ENCODE measurements at places on chromosomes 3 and 15.

GRCh38 chr3:32154205-32154579 lies 47.8 kb downstream of the GPD1L start:
- no peak for DNase-seq

DNA sequence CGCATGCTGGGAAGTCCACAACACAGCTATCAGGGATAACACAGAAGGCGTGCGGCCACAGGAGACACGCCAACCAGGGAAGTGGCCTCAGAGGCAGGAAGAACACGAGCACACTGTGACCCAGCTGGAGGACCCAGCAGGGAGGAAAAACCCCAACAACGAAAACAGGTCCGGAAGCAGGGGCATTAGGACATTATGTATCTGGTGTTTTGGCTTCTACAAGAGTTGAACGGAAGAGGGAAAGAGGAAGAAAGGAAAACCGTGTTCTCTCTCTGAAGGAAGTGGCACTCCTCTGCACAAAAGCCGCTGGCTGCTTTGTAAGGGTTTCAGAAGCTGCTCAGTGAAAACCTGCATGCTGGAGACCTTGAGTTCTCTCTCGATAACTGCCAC lies 61.8 kb downstream of the HACD2 start:
- peak; percentile 69 for DNase-seq

DNA sequence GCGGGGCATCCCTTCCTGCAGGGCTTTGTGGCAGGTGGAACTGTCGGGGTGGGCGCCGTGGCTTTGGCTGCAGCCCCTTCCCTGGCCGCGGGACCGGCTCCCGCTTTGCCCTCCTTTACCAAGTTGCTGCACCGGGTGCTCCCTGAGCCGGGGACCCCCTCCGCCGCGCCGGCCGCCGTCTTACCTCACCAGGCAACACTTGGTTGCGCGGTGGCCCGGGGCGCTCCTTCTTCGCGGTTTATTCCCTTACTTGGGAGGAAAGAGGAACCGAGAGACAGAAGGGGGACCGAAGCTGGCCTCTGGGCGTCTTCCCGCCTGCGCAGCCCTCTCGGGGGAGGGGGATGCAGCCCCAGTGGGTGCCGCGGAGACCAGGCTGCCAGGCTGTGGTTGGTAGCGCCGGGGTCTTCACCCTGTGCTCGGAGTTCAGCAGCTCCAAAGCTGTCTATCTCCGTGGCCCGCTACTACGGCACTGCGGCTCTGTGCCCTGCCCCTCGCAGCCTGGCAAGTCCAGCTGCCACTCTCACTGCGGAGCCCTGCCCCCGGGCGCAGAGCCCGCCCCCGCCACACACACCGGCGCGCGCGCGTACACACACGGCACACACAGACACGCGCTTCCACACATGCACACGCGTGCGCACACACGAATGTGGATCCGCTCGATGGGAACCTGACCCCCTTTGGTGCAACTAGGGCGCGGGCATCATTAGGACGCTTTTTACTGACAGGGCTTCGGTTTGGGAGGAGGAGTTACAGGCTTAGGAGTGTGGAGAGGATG lies at the start of gene DGKG:
TSS of gene DGKG (minus strand) at position 473 of the 775 bp plus-strand sequence. CDS start 41,775 bp downstream, outside the sequence.
- DNase-seq, result peak; percentile 6

DNA sequence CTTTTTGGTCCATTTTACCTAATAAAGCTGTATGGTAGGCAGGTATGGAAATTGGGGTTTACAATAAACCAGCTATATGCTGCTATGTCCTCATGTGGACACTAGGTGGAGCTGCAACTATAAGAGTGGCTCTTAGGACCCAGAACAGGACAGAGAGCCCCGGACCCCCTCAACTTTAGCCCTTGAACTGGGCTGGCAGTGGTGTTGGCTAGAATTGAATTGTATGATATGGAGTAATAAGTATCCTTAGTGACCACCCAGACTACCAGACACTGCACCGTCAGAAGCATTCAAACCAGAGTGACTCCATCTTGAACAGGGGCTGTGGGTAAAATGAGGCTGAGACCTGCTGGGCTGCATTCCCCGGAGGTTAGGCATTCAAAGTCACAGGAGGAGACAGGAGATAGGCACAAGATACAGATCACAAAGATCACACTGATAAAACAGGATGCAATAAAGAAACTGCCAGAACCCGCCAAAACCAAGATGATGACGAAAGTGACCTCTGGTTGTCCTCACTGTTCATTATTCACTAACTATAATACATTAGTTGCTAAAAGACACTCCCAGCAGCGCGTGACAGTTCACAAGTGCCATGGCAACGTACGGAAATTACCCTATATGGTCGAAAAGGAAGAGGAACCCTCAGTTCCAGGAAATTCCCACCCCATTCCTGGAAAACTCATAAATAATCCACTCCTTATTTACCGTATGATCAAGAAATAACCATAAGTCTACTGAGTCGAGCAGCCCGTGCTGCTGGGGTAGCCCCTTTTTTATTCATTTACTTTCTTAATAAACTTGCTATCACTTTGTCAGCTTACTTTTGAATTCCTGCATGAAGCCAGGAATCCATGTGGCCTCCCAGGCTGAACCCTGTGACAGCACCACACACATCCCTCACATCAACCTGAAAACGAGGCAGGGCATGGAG lies 68.7 kb upstream of the BLM start:
- DNase-seq, result peak; percentile 97

- no peak for DNase-seq
These were observed 178.8 kb downstream of the ARRDC4 start for GRCh38 chr15:98139337-98139736.

DNA sequence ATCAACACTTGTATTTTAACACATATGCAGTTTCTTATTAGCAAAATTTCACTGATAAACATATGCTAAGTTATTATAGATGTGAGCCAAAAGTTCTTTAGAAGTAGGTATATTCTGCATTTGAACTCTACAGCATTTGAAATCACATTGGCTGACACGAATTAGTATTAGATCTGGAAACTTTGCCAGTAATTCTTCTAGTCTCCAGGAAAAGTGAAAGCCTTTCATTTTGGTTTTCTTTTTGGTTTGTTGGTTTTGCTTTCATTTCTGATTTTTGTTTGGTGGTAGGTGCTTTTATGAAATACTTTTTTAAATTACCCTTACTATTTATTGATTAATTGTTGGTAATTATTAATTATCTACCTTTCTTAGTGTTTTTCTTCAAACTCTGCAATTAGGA lies 72.9 kb downstream of the RBMS3 start:
- DNase-seq, result no peak

- peak; percentile 45 for DNase-seq
These were observed 28.3 kb upstream of the ALDH1L1 start for GRCh38 chr3:126208606-126209256.

- DNase-seq, result no peak
These were observed 84.0 kb upstream of the PXYLP1 start for GRCh38 chr3:141147657-141148056.

DNA sequence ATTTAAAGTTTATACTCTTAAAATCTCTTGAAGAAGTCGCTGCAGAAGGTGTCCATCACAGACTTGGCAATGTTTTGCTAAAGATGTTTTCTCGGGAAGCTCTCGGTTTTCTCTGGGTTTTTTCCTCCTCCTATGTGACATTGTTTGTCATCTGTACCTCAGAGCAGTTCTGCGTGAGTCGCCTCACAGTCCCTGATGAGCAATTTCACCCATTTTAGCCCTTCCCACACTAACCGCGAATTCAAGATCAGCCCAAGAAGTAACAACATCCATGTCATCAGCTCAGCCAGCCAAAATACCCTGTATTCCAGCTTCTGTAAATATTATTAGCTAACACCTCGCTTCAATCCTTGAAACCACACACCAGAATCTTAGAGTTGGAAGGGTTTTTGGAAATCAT lies 224.3 kb upstream of the SETMAR start:
- no peak for DNase-seq

- DNase-seq, result no peak
These were observed 96.0 kb upstream of the MELTF start for GRCh38 chr3:197125636-197126035.

DNA sequence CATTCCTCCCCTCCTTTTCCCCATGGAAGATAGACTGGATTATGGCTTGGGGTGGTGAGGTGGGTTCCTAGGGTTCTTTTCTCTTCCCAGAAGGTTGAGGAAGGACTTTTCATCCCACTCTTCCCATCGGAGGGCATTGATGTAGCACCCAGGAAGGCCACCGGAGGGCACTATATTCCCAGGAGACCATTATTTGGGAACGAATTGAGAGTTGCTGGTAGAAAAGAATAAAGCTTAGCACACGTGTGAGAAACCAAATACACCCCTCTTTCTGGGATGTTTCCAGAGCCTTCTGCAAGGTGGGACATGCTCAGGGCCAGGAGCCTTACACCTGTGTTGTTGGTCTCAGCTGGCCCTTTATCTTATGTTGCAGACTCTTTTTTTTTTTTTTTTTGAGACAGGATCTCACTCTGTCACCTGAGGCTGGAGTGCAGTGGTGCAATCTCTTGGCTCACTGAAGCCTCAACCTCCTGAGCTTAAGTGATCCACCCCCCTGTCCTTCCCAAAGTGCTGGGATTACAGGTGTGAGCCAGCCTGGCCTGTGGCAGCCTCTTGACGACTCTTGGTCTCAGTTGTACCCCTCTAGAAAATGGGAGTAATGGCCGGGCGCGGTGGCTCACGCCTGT lies 6.3 kb upstream of the CDC25A start:
- peak; percentile 70 for DNase-seq

- DNase-seq, result no peak
These were observed 9.0 kb upstream of the RPS17 start for GRCh38 chr15:82549199-82549665.

- no peak for DNase-seq
These were observed 102.0 kb downstream of the TBC1D2B start for GRCh38 chr15:77975332-77976094.

DNA sequence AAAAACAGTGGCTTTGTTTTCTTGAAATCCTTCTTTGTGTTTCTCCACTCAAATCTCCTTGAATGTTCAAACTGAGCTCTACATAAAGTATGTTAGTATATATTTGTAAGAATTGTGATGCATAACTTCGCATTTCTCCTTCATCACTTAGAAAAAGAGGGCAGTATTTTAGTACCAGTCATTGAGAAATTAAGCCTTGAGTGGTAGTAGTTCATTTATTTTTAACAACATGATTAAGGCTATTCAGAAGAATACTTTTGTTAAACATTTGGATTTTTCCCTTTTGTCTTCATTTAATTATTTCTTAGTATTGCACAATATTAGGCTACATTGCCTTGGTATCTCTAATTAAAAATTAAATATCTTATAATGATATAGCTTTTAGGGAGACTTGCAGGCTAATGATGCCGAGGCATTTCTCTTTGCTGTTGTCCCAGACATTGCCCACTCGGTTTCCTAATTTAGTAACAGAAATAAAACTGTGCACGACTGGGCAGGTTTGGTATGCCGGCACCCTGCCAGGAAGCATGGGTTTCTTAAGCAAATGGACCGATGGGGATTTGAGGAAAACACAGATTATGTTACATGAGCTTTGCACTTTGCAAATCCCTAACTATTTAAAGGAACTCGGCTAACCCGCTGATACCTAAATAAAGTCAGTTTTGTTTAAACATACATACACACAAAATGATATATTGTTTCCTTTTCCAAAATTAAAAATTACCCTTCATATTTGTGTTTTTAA lies 54.7 kb downstream of the LRRC28 start:
- DNase-seq, result no peak

DNA sequence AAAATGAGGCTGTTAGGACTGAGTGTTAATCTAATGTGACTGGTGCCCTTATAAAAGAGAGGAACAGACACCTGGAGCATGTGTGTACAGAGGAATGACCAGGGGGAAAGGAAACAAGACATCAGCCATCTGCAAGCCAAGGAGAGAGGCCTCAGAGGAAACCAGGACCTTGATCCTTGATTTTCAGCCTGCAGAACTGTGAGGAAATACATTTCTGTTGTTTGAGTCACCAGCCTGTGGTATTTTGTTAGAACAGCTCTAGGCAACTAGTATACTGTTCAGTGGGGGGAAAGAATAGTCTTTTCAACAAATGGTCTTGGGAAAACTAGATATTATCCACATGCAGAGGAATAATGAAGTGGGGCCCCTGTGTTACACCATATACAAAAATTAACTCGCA lies 80.6 kb downstream of the CCR1 start:
- DNase-seq, result no peak

DNA sequence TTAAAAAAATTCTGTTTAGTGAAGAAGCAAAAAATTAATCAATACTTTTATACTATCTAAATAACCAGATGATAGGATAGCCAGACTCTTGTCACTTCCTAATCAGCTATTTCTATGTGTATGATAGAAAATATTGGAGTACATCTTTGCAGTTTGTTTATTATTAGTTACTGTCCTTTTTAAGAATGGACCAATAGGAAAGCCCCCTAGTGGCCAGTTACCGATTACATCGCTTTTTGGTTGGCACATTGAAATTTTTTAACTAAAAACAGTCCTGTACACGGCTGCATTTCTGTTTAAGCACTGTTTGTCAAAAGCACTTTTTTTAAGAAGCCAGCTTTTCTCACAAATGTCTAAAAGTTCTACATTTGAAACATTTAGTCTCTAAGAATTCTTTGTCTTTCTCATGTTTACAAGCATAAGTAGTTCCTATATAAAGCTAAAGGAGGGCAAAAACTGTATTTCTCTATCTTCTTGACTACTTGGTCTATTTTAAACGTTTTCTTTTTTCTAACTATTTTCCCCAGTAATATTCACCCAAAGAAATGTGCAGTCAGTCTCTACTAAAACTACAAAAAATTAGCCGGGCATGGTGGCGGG lies 253.2 kb upstream of the LRTM1 start:
- DNase-seq, result peak; percentile 36

DNA sequence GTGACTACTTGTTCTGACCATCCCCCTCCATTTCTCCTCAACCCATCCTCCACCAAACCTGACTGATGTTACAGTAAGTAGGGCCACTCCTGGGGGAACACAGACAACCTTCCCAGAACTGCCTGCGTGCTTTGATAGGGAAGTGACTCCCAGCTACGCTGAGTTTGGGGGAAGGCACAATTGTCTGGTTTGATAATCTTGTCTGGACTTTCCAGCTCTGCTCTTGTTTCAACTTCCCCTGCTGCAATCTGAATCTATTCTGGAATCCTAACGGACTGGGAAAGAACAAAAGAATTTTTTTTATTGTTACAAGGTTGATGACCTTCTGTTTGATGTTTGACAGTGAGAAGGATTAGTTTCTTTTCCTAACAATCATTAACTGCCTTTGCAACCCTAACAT lies 895.6 kb downstream of the ROBO1 start:
- DNase-seq, result no peak

DNA sequence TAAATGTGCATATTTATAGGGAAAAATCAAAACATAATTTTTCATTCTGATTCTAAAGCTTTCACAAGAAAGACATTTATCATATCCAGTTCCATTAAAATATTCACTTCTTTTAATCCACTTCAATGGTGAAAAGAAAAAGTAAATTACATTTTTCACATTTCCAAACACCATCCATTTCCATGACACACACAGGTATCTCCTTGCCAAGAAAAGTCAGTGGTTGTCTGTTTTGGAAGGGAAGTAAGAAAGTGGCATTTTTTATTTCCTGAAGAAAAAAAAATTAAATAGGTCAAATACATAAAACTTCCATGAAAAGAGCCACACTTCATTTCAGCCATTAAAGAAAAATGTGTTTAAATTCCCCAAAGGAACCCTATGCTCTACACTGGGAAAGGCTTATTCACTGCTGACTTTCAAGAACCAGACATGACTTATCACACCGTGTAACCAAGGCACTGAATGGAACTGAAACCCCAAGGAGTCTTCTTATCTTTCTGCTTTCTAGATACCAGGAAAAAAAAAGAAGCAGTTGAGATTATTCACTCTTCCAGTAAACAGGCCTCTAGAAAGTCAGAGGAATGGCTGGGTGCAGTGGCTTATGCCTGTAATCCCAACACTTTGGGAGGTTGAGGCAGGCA lies 44.5 kb downstream of the OSBPL10 start:
- DNase-seq, result no peak

GRCh38 chr15:70806992-70807712 lies 43.8 kb upstream of the UACA start:
- peak; percentile 62 for DNase-seq

GRCh38 chr3:172892158-172892557 lies 141.6 kb downstream of the ECT2 start:
- no peak for DNase-seq

All from KBM-7 (cell line).